H1 (cell line): ENCODE measurements at places on chromosomes 7 and 10. TPM values are rescaled to one million over a fixed set of nuclear protein-coding genes. Genes with fewer than 3 reads are reported as not detected.
A peak's percentile ranks its signal among the peaks of the same experiment; 100 is the strongest.

The OLAH gene
- not detected in 2 replicates for total RNA-seq

The PWWP2B gene
- 10.8 and 11.0 TPM in 2 replicates for total RNA-seq

The PPP1R17 gene
- total RNA-seq = 2.5 and 3.8 TPM in 2 replicates

The SORCS1 gene
- 4.6 and 4.9 TPM in 2 replicates for total RNA-seq

The LAMTOR4 gene
- 153 and 161 TPM in 2 replicates for total RNA-seq

The UCN3 gene
- not detected in 2 replicates for total RNA-seq

The EN2 gene
- not detected in 2 replicates for total RNA-seq

- no peaks in the 10 kb centered on the region for H3K4me1 ChIP-seq
- no peaks in the 10 kb centered on the region for H3K36me3 ChIP-seq
- no peaks in the 10 kb centered on the region for H3K27me3 ChIP-seq
- DNase-seq = no peak
Observed at GRCh38 chr7:112056409-112056808, 149.8 kb downstream of the DOCK4 start.

DNA sequence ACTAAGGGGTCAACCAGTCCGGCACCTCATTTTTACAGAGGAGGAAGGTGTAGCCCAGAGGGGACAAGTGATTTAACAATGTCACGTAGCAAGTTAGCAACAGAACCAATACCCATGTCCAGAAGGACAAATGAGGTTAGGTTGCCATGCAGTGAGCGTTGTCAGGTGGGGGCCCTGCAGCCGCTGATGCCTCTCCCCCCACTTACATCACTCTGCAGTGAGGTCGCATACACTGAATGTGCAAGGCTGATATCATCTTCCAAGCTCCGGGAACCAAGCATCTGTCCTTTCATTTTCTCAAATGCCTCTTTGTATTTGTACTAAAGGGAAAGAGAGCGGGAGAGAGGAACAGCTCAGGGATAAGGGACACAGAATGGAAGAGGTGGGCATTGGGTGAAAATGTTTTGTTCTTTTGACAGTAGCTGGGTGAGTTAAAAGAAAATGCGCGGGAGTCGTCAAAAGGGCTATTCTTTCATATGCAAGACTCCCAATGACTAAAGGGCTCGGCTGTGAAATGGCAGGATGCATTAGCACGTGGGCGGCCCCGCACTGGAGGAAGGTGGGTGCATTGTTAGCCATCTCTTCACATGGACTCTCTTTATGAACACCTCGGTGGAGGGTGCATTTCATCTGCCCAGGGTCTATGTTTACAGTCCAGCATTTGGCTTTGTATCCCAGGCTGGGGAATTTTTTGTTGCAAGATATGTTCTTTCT is 49.7 kb downstream of the NRAP start:
- peaks cover 2% of the 10 kb centered on the region; the same call in 1 of the 2 replicates for H3K27me3 ChIP-seq
- H3K36me3 ChIP-seq = no peaks in the 10 kb centered on the region
- peaks cover 21% of the 10 kb centered on the region for H3K4me1 ChIP-seq

DNA sequence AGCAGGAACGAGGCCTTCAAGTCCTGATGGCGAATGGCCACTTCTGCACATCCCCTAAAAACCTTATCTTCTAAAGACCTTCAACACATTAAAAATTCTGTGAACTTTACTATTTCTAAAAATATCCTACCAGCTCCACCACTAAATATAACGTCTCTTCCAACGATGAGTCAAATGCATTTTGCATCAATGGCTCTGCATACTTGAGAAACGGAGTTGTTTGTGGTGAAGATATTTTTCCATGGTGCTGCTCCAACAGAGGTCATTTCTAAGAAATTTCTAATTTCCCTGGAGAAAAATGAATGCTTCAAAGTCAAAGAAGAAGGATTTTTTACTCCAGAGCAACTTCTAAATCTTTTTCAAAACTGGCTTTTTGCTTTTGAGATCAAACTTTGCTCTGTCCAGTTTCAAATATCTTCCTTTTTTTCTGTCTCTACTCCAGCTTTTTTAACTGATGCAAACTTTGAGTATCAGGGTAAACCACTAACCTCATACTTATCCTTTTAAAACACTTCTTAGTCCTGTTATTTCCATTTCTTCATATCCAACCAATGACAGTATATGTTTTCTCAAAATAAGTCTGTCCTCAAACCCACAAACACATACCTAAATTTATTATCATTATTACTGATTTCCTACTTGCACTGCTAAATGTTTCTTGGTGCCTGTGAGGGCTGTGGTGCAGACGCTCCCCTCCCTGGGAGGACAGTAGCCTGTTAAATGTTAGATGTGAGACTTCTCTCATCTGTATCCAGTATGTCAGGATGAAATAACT is 258.1 kb downstream of the KLF6 start:
- no peaks in the 10 kb centered on the region for H3K4me1 ChIP-seq
- no peak for DNase-seq
- H3K36me3 ChIP-seq = no peaks in the 10 kb centered on the region
- H3K27me3 ChIP-seq = no peaks in the 10 kb centered on the region

- no peak overlapping the region for H3K4me3 ChIP-seq
- no peaks in the 10 kb centered on the region for H3K4me1 ChIP-seq
- H3K36me3 ChIP-seq = no peaks in the 10 kb centered on the region
- no peaks in the 10 kb centered on the region for H3K27me3 ChIP-seq
- DNase-seq = no peak
- H3K27ac ChIP-seq = no peak overlapping the region
Observed at GRCh38 chr10:124874-125273, 10.4 kb upstream of the ZMYND11 start.

GRCh38 chr7:56578612-56579011 is 462.4 kb upstream of the NUPR2 start:
- H3K4me3 ChIP-seq = no peak overlapping the region
- no peaks in the 10 kb centered on the region for H3K4me1 ChIP-seq
- H3K27me3 ChIP-seq = no peaks in the 10 kb centered on the region

- no peak overlapping the region for H3K27ac ChIP-seq
- H3K36me3 ChIP-seq = no peaks in the 10 kb centered on the region
- no peaks in the 10 kb centered on the region for H3K4me1 ChIP-seq
- no peaks in the 10 kb centered on the region for H3K27me3 ChIP-seq
- no peak overlapping the region for H3K4me3 ChIP-seq
Observed at GRCh38 chr7:32266932-32267475, 196.8 kb upstream of the PDE1C start.

DNA sequence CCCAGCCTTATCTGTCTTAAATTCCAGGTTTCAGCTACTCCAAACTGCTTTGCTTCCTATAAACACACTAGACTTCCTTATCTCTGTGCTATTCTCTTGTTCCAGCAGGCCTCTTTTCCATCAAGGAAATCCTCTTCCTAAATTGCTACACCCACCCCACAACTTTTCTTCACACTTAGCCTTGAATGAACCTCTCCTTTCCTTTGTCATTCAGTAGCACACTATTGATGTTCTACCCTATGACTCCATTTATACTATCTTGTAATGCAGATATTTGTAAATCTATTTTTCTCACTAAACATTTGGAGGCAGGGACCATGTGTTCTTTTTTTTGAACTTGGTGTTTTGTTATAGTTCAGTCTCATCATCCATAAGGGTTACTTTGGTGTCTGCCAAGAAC is 3.7 kb downstream of the SLC16A9 start:
- H3K4me3 ChIP-seq = no peak overlapping the region

- no peak overlapping the region for H3K4me3 ChIP-seq
- H3K27ac ChIP-seq = 0 out of 2 replicates have a peak overlapping the region, but pooled peaks have one; percentile 31
- H3K27me3 ChIP-seq = no peaks in the 10 kb centered on the region
- H3K36me3 ChIP-seq = peaks cover 68% of the 10 kb centered on the region
- DNase-seq = peak; percentile 86
Observed at GRCh38 chr7:149209518-149210269, 14.3 kb downstream of the ZNF282 start.

DNA sequence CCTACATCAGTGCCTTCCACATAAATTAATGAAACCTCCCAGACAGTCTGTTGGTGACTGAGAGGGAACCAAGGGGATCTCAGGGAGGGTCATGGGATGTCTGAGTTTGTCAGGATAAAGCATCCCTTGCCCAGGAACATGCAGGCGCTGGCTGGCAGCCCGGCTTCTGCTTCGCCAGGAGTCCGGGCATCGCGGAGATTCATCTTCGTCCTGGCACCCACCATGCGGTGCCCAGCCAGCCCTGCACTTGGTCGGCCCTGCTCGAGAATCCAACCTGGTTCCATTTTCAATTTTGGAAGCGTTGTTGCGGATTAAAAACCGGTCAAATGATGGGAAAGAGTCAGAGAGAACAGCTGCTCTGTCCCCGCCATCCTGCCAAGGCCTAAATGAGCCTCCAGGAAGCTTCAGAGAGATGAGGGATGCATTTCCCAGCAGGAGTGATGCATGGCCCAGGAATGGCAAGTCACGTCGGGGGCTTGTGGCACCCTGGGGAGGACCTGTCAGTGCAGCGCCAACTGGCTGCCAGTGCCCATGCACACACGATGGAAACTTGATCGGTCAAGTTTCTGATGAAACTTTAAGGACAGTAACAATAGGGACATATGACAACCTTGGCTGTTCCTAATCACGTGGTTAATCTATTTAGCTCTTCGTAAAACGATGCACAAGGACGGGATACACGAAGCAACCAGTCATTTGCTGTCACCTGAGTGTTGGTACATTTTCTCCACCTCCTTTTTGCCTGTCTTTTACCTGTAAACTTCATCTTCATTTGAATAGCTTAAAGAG is 260.8 kb upstream of the MKI67 start:
- H3K27me3 ChIP-seq = no peaks in the 10 kb centered on the region
- no peaks in the 10 kb centered on the region for H3K4me1 ChIP-seq
- H3K27ac ChIP-seq = no peak overlapping the region
- DNase-seq = no peak
- H3K4me3 ChIP-seq = no peak overlapping the region

DNA sequence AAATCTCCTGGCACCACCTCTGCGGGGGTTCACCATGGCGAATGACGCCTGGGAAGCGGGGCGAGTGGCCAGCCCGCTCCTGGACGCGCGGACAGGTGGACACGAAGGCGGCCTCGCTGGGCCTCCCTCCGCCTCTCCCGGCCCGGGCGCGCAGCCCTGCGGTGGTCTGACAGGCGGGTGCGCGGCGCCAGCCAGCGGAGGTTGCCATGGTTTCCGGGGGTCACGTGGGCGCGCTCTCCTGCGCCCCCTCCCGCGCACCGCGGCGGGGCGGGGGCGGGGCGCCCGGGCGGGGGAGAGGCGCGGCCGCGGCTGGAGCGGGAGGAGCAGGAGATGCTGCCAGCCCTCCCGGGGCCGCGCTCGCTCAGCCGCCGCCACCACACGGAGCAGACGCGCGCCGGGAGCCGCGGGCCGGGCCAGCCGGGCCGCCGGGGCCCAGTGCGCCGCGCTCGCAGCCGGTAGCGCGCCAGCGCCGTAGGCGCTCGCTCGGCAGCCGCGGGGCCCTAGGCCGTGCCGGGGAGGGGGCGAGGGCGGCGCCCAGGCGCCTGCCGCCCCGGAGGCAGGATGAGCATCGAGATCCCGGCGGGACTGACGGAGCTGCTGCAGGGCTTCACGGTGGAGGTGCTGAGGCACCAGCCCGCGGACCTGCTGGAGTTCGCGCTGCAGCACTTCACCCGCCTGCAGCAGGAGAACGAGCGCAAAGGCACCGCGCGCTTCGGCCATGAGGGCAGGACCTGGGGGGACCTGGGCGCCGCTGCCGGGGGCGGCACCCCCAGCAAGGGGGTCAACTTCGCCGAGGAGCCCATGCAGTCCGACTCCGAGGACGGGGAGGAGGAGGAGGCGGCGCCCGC is at the start of gene PRKAR2B:
PRKAR2B (plus strand) TSS at position 359 of the 848 bp plus-strand sequence; CDS start at position 562, 203 bp downstream.
- H3K4me3 ChIP-seq = peak within 1 kb of the TSS; percentile 64
- H3K4me1 ChIP-seq = peaks cover 4% of the 10 kb centered on the region; the same call in 1 of the 2 replicates
- H3K27me3 ChIP-seq = no peaks in the 10 kb centered on the region
- H3K27ac ChIP-seq = no peak within 1 kb of the TSS
